IMR-90 (cell line): ENCODE measurements at places on chromosomes 2 and 18. TPM values are rescaled to one million over a fixed set of nuclear protein-coding genes. Genes with fewer than 3 reads are reported as not detected.

DNA sequence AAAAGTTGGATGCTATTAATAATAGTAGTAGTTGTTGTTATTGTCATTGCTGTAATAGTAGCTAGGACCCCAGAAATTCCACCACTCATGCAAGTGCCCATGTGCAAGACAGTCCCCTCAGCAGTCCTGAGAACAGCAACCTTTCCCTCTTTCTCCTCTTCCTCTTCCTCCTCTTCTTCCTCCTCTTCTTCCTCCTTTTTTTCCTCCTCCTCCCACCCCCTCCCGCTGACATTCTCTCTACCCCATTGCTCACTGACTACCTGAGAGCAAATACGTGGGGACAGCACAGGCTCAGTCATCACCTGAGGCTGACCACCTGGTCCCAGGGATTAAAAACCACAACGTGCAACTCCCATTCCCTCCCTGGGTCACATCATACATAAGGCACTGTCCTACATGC, 41.8 kb downstream of the SMAD7 start:
- DNase-seq = no peak

DNA sequence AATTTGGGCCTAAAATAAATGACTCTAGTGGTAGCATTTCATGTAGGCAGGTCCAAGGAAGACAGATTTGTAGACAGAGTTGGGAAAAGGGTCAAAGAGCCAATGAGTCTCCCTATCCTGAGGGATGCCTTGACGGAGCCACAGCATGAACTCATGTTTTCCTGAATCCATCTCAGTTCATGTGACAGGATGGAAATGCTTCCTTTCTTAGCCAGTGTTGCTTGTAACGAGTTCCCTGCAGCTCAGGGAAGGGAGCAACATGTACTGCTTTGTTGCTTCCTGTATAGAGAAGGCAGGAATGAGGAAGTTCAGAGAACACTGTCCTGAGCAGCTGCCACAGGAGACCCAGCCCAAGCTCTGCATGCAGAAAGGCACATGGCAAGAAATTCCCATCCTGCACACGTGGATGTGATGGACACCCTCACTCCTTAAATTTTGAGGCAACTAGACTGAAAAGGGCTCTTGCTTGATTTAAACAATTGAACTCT, 27.9 kb downstream of the TMEM17 start:
- DNase-seq = peak; percentile 24

DNA sequence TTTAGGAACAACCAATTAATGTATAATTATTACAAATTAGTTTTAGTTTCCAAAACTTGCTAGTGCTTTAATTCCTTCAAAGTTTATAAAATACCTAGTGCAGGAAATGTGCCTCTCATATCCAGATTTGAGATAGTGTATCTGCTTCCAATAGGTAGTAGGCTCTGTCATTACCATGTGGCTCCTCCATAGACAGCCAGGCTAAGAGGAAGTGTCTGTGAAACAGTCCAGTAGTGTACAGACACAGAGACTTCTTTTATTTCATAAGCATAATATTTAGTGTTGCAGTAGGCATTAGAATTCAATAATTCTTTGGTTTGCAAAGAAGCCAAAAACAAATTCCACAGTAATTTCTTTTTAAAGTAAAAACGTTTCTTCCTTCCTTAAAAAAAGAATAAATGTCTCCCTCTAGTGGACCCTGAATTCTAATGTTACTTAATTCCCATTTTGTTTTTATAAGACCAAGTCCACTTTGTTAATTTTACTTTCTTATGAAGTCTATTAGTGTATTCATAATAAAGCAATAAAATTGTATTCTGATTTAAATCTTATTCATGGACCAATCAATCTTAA, 101.2 kb downstream of the NEB start:
- DNase-seq = peak; percentile 22

GRCh38 chr2:54107903-54108615, 7.4 kb upstream of the ACYP2 start:
- no peak for DNase-seq

DNA sequence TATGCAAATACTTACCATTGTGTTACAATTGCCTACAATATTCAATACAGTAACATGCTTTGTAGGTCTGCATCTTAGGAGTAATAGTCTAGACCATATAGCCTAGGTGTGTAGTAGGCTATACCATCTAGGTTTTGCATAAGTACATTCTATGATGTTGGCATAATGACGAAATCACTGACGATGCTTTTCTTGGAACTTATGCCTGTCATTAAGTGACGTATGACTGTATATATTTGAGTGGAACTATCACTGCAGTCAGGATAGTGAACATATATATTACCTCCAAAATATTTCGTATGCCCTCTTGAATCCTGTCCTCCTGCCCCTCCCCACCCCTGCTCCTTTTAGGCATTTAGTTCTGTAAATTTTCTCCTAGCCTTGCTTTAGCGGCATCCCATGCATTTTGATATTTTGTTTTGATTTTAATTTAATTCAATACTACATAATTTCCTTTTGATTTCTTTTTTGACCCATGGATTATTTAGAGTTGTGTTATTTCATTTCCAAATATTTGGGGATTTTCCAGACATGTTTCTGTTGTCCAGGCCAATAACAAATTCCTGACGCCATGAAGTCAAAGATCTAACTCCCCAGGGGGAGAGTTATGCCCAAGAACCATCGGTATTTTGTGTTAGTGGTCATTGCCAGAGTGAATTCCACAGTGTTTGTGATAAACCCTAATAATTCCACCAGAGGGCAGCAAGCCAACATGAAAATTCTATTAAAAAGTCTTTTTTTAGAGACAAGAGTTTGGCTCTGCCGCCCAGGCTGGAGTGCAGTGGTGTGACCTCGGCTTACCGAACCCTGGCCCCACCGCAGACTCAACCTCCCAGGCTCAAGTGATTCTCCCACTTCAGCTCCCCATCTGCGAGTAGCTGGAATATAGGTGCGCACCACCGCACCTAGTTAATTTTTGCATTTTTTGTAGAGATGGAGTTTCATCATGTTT, 24.2 kb upstream of the CASP8 start:
- DNase-seq = peak; percentile 78

DNA sequence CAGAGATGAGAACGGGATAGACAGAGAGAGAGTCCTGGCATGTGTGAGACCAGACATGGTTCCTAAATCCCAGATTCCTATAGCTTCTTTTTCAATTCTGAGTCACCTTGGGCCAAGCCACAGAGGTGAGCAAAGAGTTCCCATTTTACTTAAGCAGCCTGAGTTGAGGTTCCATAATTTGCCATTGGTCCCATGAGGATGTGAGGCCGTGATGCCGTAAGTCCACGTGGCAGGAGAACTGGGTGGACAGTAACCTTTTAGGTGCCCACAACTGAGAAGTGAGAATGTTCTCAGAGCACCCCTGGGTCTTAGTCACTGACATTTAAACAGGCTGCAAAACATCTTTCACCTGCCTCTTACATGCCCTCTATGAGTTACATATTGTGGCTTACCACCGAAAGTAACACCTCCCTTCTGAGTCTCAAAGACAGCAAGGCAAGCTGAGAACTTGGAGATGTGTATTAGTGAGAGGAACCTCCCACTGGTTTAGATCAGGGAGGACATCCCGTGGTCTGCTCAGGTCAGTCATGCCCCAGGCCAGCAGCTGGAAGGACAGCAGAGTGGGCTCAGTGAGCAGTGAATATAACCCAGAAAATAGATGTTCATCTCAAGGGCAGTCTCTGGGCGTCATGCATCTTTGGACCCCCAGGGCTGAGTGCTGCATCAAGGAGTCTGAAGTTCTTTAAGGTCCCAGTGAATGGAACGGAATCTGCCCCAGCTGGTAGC, 127.9 kb upstream of the LGALSL start:
- DNase-seq = no peak

The CKAP2L gene
- 9.9 and 13.3 TPM in 2 replicates for total RNA-seq

GRCh38 chr2:36456227-36457175, 100.9 kb downstream of the CRIM1 start:
- peak; percentile 81 for DNase-seq

DNA sequence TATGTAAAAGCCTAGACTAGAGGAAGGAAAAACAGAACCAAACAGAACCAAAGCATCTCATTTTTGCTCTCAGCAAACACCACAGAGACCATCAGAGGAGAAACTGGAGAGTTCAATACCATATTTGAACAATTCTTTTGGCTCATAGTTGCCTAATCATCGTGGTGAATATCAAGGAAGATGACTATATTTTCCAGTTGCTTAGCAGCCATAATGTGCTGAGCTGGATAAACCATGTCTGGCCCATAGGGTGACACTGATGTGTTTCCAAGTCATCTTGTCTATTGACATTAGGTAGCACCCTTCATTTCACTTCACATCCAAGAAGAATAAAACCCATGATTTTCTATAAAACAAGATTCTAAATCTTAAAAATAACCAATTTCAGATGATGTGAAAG, 5.9 kb upstream of the XRCC5 start:
- DNase-seq = no peak

DNA sequence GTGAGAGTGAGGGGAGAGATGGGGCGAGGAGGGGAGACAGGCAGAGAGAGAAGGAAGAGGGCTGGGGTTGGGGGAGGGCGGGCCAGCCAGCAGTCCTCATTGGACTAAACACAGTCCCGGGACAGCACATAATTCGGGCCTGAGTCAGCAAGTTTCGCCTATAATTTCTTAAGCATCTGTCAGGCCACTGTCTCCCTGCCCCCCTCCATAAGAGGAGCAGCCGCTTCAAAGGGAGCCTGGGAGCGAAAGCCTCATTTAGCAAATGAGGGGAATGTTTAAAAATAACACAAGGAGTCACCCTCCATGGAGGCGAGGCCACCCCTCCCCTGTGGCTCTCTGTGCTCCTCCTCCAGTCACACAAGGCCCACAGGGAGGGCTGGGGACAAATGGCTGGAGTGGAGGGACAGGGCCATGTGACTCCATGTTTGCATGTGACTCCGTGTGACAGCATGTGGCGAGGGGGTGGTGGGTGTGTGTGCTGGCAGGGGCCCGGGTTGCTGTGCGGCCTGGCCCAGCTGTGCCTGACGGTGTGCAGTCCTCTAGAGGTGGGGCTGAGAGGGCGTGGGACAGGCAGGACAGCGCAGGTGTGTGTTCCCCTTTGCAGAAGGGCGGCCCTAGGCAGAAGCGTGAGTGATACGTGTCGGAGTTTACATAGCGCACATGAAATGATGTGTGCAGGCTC, 162.4 kb downstream of the CELF4 start:
- DNase-seq = peak; percentile 86

DNA sequence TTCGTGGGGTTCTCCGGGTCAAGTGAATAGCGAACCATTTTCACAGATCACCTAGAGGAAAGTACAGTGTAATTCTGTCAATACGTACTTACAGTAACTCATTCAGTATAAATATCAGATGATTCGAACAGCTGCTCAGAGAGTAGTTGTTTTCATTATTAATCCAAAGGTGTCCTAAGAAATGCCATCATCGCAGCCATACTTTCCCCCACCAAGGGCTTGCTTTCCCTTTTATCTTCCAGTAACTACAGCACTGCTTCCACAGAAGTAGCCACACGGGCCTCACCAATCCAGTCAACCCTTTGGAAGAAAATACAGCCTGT, 4.5 kb upstream of the C18orf32 start:
- no peak for DNase-seq

The TANC1 gene
- total RNA-seq = 12.8 and 12.9 TPM in 2 replicates

GRCh38 chr2:201038855-201039254, 32.6 kb downstream of the HYCC2 start:
- DNase-seq = no peak

The MC5R gene
- total RNA-seq = not detected in 2 replicates

- no peak for DNase-seq
These were observed 128.4 kb downstream of the CABLES1 start for GRCh38 chr18:23263551-23264235.

The PTRHD1 gene
- total RNA-seq = 11.7 and 17.2 TPM in 2 replicates

DNA sequence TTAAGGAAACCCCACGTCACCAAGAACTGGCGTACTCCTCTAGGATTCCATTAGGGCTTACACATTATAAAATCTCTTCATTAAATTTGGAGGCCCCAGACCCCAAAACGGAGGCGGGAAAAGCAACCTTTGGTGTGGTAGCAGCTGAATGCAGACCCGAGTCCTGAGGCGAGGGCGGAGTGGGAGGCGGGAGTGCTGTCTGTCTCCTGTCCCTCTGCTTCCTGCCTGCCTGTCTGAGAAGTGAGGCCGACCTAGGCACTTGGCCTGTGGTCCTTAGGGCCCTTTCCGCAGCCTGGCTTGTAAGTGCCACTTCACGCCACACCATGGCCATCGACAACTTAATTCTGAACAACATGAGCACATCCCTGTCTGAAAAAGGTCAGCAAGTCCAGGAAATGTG, 102.1 kb downstream of the RTN4 start:
- no peak for DNase-seq

The GRHL1 gene
- 0.18 and 0.56 TPM in 2 replicates for total RNA-seq

DNA sequence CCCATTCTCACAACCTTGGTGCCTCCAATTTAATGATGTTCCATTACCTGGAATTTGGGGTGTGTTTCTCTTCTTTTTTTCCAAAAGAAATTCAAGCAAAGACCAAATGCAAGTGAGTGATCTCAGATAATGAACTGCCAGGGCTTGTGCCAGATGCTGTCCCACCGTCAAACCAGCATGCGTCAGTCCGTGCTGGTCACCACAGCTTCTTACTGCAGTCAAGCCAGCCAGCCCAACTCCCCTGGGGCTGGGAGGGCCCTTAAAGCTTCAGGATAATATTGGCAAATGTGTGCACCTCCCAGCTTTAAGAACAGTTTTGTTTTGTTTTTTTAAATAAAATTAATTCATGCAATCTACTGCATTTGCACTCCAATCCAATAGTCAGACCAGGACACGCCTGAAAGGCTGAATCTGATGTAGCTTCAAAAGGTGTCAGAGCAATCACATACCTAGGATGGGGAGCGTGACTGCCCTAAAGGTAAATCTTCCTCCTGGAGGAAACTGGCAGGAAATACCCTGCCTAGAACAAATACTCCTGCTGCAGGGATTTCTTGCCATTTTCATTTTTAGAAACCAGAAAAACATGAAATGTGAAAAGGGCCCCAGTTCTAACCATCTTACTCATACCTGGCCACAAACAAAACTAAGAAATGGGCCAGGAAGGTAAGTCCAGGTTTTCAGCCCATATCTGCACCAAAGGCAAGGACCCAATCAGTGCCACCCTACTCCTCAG, 26.8 kb upstream of the SP3 start:
- DNase-seq = peak; percentile 25

The MAP3K19 gene
- total RNA-seq = not detected in 2 replicates

- no peak for DNase-seq
These were observed 157.4 kb downstream of the DTNA start for GRCh38 chr18:34867520-34867919.

The MPP4 gene
- total RNA-seq = 11.1 and 14.9 TPM in 2 replicates

The CRYBA2 gene
- total RNA-seq = not detected in 2 replicates

The RAD51AP2 gene
- total RNA-seq = not detected in 2 replicates

DNA sequence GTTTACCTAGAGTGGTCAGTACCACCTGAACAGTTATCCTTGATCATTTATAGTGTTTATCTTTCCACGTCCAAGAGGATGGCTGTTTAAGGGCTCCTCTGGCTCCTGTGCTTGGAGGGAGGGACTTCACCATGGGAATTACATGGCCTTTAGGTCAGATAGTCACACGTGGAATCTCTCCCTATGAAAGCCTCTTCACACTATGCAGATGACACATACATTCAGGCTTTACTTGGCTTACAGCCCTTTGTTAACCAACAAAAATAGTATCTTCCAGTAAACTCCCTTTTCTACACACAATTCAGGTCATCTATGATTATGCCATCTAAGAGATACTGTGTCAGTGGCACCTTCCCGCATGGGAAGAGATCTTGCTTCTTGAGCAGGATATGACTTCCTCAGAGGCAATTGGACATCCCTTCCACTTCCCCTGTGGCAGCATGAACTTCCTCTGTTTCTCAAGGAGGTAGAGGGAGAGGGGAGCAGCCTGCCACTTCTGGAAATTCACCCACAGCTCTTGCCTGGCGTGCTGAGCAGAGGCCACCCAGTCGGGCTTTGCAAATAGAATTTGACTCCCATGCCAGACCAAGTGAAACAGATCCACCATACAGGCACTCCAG, 53.5 kb downstream of the COLEC12 start:
- peak; percentile 57 for DNase-seq

GRCh38 chr2:23488584-23488983, 103.6 kb downstream of the KLHL29 start:
- no peak for DNase-seq
